Skin of body (tissue), 3 donors: ENCODE measurements at places on chromosomes 1 and 21. TPM values are rescaled to one million over a fixed set of nuclear protein-coding genes. Genes with fewer than 3 reads are reported as not detected.

DNA sequence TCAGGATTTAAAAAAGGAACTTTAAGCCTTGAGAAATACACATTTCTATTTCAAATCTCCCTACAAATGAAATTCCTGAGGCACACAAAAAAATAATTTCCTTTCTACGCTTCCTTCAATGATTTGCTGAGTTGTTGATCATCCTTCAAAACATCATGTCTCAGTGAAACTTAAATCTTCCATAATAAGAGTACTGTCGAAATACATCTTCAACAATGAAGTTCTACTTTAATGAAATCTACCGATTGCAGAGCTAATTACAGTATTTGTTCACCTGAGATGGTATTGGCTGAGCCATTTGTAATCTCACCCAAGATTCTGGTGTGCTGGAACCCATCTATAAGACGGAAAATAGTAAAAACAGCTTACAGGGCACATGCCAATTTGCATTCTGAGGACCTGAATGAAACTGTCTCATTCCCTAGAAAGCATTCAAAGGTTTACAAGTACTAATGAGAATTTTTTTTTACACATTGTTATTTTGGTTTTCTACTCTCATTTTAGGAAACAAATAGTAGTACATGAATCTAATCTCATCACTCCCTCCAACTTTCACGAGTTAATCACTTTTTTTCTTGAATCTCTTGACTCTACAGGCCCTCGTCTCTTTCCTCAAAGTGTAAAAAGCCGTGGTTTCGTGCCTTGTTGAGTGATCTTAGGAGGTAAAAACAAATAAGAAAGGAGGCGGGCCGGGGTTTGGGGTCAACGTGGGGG lies 1.1 kb downstream of the CHML start:
- DNase-seq: peak; percentile 12

DNA sequence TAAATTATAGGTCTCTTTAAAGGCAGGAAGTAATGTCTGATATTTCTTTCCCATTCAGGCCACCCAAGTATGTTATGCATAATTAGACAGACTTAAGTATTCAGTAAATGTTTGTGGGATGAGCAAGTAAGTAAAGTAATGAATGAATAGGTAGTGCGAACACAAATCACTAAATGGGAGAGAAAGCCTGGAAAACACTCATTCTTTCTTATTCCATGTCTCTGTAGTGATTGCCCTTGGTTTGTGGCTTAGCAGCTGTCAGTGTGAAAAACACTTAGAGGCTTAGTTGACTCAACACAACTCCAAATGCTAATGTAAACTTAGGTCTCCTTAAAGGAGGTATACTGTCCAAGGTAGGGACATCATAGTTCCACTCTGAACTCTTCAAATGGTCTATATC lies 182.5 kb downstream of the ZC3H11B start:
- DNase-seq: no peak

Gene S100A7
- 130 TPM for total RNA-seq

- DNase-seq: peak; percentile 15
Observed at GRCh38 chr1:161307230-161307768, 2.5 kb downstream of the MPZ start.

- DNase-seq: no peak
Observed at GRCh38 chr1:172540635-172541034, 7.7 kb downstream of the SUCO start.

Gene S100A1
- total RNA-seq: 5.6 TPM

- no peak for DNase-seq
Observed at GRCh38 chr1:17944646-17945045, 163.0 kb upstream of the IGSF21 start.

Gene GNAT2
- total RNA-seq: not detected

DNA sequence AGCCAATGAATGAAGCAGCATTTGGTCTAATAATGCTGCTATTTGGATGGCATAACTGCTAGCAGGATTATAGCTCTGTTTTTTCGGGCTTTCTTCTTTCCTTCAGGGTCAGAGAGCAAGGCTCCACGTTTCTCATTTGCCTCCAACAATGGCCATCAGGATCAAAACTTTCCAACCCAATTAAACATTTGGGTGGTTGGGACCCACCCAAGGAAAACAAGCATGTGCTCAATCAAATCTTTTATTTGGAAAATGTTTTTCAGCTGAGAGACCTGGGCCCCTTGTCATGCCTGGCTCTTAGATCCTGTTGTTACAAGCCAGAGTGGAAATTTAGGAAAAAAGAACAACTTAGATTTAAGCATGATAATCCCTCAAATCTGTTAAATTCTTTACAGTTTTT lies 373.1 kb upstream of the USP24 start:
- no peak for DNase-seq

GRCh38 chr1:40633931-40634376 lies 31.5 kb downstream of the RIMS3 start:
- no peak for DNase-seq

Gene MIXL1
- total RNA-seq: not detected

Gene COL24A1
- 5.6 TPM for total RNA-seq

DNA sequence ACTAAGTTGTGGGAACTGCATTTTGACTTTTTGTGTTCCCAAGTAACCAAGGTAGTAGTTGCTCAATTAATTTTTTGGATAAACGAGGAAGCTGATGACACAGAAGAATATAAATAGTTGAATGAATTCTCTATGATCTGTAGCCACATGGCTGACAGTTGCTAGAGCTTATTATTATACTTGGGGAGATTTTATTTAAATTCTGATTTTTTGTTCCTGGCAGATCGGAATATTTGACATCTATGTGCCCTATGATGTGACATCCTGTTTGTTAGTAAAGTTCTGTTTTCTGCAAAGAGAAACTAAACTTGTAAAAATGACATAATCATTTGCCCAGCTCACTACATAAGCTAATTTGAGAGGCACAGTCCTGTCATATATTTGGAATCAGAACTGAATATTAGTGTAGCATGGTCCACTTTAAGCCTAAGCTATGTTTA lies 9.7 kb upstream of the LYST start:
- DNase-seq: no peak

DNA sequence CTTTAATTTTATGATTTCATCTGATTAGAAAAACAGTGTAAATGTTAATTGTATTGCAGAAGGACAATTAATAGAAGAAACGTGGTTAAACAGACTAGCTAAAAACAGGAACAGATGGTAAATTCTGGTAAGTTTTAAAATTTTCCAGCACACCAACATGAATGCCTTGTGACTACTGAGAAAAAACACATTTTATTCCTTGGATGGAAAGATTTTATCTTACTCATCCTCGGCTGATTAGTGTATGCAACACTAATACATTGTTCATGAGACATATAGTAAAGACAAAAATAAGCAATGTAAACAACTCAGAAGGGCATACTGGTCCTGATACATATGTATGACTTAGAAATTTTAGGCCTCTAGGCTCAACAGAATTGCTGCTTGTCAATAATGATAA lies 4.9 kb upstream of the AK5 start:
- DNase-seq: no peak

DNA sequence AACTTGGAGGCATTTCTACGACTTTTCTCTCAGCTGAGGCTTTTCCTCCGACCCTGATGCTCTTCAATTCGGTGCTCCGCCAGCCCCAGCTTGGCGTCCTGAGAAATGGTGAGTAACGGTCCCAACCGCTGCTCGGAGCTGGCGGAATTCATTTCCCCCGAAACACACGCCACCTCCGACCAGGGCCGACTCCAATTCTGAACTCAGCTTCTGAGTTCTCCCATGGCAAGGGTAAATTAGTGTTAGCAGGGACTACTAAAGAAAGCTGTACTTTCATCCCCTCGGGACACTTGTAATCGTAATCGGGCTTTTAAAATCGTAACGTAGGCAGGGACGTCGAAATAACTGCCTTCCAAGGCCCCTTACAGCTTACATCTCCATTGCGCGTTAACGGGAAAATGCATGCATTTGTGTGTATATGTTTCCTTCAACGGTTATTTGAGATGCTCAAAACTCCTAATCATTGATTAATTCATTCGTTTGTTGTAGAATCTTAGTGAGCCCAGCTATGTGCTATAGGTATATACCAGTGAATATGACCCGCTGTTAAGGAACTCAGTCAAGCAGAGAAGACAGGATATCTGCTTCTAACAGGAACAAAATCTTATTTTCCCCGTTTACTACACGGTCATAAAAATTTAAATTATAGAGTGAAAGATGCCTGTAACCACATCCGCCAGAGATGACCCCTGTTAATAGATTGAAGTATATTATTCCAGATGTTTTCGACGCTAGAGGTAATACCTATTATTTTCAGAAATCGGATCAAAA lies 472 bp downstream of the DTL start:
- no peak for DNase-seq

GRCh38 chr1:201916649-201917249 lies 28.1 kb downstream of the SHISA4 start:
- DNase-seq: no peak

Gene FTCD
- total RNA-seq: 0.20 TPM

DNA sequence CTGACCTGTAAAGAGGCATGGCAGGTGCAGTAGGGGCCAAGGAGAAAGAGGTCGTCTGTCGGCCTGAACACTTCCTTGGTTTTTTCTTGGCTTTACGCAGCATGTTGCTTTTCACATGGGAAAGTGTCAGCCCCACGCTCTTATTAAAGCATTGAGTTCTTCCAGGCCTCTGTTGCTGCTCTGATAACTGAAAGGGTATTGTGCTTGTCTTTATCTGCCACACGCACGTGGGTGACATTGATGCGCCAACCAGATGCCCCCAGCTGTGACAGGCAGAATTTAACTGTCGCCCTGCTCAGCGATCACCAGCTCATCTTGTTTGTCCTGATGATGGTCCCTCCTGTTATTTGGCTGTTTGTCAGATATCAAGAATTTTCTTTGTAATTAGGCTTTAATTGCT lies 76.5 kb downstream of the GALNT2 start:
- DNase-seq: no peak

GRCh38 chr1:226574591-226575435 lies 26.2 kb downstream of the STUM start:
- no peak for DNase-seq

GRCh38 chr1:115238336-115239147 lies 99.5 kb downstream of the NGF start:
- DNase-seq: no peak

GRCh38 chr1:240586006-240586405 lies 25.9 kb downstream of the GREM2 start:
- no peak for DNase-seq

Gene PGLYRP3
- total RNA-seq: 4.4 TPM

- no peak for DNase-seq
Observed at GRCh38 chr1:224587051-224587450, 29.1 kb upstream of the CNIH3 start.

GRCh38 chr1:158509471-158510156 lies 37.6 kb downstream of the OR10R2 start:
- DNase-seq: no peak

GRCh38 chr1:82819234-82819633 lies 1018.5 kb downstream of the ADGRL2 start:
- DNase-seq: no peak

Gene GBP7
- total RNA-seq: not detected

Gene TRAF3IP3
- 2.1 TPM for total RNA-seq

GRCh38 chr21:38289705-38290485 lies 33.1 kb downstream of the KCNJ15 start:
- DNase-seq: no peak

- DNase-seq: no peak
Observed at GRCh38 chr1:175388285-175388684, 195.7 kb upstream of the KIAA0040 start.

Gene GJA5
- 5.3 TPM for total RNA-seq

DNA sequence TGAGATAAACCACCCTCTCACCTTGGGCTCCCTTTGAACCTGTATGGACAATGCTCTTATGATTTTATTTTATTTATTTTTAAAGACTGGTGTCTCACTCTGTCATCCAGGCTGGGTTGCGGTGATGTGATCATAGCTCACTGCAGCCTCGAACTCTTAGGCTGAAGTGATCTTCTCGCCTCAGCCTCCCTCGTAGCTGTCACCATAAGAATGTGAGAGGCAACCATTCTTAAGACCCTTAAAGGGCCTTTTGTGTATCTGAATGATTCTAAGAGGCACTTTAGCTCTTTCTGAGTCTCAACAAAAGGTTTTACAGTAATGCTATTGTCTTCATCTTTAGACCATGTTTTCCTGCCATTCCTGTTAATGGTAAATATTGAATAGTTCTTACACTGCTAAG lies 67.0 kb downstream of the IVNS1ABP start:
- DNase-seq: no peak

DNA sequence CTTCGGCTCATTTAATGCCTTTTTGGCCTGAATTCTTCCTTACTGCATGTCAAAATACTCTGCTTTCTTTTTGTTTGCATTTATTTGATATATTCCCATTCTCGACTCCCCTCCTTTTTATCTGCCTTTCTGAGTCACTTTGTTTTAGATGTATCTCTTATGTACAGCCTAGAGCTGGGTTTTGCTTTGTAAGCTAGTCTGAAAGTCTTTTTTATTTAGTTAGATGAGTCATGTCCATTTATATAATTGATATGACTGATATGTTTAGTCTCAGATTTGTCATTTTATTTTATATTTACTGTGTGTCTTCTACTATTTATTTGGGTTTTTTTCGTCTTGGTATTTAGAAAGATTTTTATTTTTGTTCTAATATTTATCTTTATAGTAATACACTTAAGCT lies 33.6 kb upstream of the GNG5 start:
- no peak for DNase-seq

GRCh38 chr1:44029260-44029910 lies 1.9 kb downstream of the SLC6A9 start:
- no peak for DNase-seq

Gene TRIM46
- total RNA-seq: 0.20 TPM
